WTC11 (cell line): ENCODE measurements at places on chromosomes 7 and 10.
A peak's percentile ranks its signal among the peaks of the same experiment; 100 is the strongest.

DNA sequence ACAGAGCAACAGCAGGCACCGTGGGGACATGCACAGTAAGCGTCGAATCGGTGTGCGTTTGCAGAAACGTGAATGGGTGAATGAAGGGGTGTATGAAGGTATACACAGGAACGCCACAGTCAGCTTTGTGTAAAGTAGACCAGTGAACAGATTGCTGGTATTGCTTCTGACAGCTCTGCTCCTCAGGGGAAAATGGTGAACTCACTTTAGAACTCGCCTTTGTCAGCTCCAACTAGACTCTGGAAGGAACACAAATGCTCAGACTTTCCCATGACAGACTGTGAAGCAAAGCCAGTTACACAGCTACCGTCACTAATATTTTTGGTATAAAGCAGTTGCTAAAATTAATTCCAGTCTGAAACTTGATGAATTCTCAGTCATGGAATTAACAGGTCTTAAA lies 78.9 kb downstream of the CUX1 start:
- DNase-seq = no peak

- no peak for DNase-seq
Measured at GRCh38 chr7:44798649-44799305, 2.3 kb downstream of the PPIA start.

DNA sequence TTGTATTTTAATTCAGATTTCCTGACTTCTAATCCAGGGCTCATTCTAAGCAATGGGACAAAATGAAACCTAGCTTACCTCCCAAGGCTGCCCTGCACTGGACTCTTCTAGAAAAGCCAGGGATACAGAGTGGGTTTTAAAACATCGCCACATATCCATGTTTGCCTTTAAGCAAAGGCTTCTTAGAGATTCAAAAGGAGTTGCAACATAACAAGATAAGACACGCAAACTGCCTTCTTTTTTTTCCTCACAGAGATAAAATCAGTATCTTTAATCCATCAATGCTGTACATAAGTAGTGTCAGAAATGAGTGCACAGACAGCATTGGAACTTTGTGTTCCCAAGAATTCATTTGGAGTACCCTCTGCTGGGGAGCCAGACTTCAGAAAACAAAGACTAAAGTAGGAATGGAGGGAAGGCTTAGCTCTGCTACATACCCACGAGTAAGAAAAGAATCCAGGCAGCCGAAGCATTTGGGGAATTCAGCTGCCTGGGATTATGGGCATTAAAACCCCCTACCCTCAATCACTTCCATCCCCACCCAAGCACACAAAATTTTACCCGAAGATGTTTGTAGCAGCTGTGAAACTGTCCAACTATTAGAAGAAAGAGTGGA lies 427.8 kb downstream of the ARL4A start:
- no peak for DNase-seq

DNA sequence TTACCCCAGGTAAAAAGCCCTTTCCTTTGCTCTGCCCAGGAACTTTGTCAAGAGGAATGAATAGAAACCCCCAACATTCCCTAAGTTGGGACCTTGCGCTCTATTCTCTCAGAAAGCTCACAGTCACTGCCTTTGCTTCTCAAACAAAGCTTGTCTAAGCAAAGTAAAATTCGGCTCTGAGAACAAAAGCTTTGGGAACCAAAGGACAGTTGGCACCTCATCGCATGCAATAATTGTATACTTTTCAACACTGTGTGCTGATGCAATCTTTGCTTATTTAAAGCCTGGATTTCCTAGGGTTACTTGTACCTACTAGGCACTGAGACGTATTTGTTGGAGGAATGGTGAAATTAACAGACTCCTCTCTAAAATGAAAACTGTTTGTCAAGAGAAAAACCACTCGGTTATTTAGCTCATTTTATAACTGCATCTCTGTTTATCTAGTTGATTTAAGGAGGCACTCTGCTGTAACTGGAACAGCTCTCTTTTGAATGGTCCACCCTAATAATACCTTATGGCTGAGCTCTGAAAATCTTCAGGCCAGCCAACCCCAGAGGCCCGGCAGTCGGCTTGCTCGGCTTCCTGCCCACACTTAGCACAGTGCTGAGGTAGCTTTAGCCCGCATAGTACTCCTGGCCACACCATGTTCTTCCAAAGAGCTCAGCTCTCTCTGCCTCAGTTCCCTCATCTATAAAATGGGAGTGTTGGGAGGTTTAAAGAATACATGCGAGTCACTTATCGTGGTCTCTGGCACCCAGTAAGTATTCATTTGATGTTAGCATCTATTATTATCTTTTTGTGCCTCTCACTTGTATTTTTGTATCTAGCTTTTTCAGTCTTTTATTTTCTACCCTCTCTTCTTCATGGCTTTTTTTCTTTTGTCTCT lies 80.2 kb upstream of the PRR15 start:
- no peak for DNase-seq

GRCh38 chr7:18496341-18496700 lies 772 bp downstream of the HDAC9 start:
- DNase-seq = no peak

DNA sequence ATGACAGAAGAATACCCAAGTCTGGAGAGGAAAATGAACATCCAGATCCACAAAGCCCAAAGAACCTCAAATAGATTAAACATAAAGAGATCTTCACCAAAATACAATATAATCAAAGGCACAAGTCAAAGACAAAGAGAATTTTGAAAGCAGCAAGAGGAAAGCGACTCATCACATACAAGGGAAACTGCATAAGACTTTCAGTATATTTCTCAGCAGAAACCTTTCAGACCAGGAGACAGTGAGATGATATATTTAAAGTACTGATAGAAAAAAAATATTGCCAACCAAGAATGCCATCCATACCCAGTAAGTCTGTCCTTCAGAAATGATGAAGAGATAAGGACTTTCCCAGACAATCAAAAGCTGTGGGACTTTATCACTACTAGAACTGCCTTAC lies 81.5 kb upstream of the GALNT17 start:
- no peak for DNase-seq

DNA sequence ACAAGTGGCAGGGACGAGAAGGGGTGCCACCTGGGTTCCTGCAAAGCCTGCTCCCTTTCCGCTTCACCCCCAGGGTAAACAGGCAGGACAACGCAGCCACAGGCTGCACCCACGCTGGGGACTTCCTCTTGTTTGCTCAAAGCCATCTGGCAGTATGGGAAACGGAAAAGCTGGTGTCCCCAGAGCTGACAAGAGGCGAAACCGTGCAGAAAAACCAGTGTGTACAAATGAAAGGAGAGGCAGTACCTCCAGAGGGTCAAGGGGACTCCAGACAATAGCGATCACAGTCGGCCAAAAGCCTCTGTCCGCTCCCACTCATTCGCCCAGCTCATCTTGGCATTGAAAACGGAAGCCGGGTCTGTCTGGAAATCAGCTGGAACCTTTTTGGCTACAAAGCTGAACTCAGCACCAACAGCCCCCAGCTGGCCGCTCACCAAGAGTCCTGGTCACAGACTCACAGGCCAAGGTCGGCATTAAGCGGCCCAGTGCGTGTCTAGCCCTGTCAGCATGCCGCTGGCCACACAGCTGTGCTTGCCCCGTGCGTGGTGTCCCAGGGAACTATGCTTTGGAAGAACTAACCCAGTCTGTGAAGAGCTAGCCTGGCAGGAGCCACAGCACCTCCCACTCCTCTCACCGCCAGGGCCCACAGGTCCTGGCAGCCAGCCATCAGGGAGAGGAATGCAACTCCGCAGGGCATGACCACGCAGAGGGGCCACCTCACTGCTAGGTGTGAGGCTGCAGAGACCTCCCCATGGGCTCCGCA lies 10.4 kb downstream of the TNS3 start:
- DNase-seq = no peak

GRCh38 chr7:99786726-99787335 lies 2.8 kb upstream of the CYP3A4 start:
- DNase-seq = no peak

- DNase-seq = no peak
Measured at GRCh38 chr10:122127943-122128342, 139.0 kb downstream of the TACC2 start.

DNA sequence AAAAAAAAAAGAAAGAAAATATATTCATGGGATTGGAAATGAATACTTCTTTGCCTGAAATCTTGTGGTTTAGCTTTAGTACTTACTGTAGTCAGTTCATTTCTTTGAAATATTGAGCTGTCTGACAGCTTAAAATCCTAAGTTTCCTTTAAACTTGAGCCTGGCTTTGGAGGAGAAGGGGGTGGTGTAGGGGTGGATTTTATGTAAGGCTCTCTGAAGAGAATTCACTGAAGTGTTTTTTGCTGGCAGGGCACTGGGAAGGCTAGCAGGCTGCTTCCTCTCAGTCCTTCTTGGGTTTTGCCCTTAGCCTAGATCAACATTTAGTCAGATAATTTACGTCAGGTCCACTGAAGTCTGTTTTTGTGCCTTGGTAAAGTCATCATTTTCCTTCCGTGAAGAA lies 516.5 kb downstream of the AUTS2 start:
- DNase-seq = no peak

DNA sequence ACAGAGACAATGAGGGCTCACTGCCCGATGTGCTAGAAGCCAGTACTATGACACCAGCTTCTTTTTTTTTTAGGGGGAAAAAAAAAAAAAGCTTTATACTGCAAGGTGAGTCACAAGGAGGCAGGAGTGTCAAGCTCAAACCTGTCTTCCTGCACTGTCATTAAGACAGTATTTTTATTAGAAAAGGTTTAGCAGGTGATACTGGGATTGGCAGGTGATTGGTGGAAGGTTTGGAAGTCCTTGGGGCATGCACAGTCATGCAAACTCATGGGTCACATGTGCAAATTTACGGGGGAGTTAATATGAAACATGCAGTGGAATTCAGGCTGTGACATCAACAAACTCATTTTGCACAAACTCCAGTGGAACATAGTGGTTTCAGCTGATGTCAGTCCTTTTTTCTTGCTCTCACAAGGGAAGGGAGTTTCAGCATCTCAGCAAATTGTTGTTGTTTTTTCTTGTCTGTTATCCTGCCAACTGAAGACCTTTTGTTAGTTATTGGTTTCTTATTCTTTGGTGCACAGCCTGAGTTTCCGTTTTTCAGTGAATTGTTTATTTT lies 530.6 kb downstream of the ANKRD7 start:
- DNase-seq = no peak

DNA sequence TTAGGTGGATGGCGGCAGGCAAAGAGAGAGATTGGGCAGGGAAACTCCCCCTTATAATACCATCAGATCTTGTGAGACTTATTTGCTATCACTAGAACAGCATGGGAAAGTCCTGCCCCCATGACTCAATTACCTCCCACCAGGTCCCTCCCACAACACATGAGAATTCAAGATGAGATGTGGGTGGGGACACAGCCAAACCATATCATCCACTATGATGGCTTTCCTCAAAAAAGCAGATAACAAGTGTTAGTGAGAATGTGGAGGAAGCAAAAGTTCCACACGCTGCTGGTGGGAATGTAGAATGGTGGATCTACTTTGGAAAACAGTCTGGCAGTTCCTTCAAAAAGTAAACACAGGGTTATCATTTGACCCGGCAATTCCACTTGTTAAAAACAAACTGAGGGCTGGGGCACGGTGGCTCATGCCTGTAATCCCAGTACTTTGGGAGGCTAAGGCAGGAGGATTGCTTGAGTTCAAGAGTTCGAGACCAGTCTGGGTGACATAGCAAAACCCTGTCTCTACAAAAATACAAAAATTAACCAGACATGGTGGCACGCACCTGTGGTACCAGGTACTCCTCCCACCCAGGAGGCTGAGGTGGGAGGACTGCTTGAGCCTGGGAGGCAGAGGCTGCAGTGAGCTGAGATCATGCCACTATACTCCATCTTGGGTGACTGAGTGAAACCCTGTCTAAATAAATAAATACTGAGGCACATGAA lies 161.4 kb upstream of the EEPD1 start:
- no peak for DNase-seq

DNA sequence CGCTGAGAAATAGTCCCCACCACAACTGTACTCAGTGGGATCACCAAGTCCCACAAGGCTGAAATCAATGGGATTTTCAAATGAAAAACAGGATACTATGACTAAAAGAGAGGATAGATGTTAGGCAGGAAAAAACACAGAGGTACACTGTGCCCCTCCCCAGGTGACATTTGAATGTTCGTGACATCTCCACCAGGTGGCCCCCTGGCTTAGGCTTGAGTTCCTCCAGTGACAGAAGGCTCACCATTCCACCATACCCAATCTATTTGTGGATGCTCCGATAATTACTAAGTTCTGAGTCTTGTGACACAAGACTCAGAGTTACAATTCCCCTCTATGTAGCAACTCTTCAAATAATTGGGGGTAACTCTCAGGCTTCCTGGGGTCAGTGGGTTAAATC lies 77.5 kb upstream of the KCNMA1 start:
- no peak for DNase-seq

DNA sequence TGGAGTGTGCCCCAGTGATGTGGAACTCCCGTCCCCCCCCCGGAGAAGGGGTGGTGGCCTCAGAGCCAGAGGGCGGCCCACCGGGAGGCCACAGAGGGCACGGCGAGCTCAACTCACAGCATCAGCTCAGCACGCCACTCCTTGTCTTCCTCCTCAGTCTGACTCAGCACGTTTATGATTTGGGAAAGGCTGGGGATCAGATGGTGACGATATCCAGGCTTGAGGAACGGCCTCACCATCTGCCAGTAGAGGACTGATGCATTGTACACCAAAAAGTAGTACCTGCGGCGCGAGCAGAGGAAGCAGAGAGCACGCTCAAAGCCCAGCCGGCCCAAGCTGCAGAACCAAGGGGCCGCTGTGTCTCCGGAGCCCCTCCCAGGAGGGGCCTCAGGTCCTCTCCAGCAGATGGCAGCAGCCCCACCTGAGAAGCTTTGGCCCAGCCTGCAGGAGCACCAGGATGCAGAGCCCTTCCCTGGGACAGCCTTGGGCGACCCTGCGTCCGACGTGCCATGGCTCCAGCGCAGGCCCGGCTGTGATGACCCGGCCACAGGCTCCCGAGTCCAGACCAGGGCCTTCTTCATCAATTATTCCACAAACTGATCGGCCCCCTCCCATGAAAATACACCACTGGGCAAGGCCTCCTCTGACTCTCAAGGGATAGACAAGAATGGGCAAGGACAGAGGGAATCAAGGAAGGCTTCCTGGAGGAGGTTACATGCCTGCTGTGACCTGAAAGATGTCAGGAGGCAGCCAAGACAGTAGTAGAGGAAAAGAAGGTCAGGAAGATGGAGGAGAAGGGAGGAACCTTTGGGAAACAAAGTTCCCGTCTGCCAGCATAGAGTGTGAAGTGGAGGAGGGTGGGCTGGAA lies 3.7 kb downstream of the CFAP46 start:
- DNase-seq = peak; percentile 78

DNA sequence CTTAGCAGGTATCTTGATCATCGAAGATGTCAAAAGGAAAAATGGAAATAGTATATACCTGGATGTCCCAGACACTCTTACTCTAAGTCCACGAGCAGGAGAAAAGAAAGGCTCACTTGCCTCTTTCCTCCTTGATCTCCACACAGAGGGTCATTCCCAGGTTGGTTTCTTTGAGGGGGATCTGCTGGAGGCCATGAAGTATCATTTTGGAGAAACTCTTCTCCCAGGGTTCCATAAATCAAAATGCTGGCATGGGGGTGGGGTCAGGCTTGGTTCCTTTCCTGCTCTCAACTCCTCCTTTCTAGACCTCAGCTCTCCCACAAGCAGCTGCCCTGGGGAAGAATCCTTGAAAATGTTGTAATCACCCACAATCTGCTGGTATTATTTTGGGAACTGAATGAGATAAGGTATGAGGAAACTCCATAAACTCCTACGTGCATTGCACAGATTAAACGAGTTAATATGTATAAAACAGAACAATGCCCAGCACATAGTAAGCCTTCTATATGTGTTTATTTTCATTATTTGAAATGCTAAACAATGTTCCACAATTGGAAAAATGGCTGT lies 54.4 kb downstream of the PRKCQ start:
- no peak for DNase-seq
